A549 treated with AZD2906 at 1 μM for 4 hours (cell line): ENCODE measurements at places on chromosomes 2 and 18. TPM values are rescaled to one million over a fixed set of nuclear protein-coding genes. Genes with fewer than 3 reads are reported as not detected.

Gene HOXD13
- total RNA-seq: 0.07 to 0.27 TPM (median 0.18 TPM) in 5 replicates

Gene DIPK1C
- not detected in 5 replicates for total RNA-seq

Gene MYCN
- 0.03 TPM in 3 of 5 replicates, not detected in the others for total RNA-seq

Gene ATG16L1
- total RNA-seq: 34.7 to 37.8 TPM (median 36.4 TPM) in 5 replicates

Gene SKA1
- total RNA-seq: 10.0 to 14.8 TPM (median 10.6 TPM) in 5 replicates

Gene NYAP2
- 0.02 TPM in 2 of 5 replicates, not detected in the others for total RNA-seq

Gene LAMA3
- total RNA-seq: 47.1 to 67.6 TPM (median 63.5 TPM) in 5 replicates

Gene NTSR2
- total RNA-seq: 0.05 to 0.08 TPM in 2 of 5 replicates, not detected in the others

Gene SCYGR4
- not detected in 5 replicates for total RNA-seq

Gene ATP6V1B1
- total RNA-seq: 1.3 to 2.3 TPM (median 1.7 TPM) in 5 replicates

Gene ZNF804A
- not detected in 5 replicates for total RNA-seq

Gene EGR4
- 0.19 to 0.32 TPM (median 0.25 TPM) in 5 replicates for total RNA-seq

Gene MARCO
- 0.06 to 0.21 TPM (median 0.16 TPM) in 4 of 5 replicates, not detected in the other for total RNA-seq

Gene PFN4
- 1.4 to 2.5 TPM (median 1.7 TPM) in 5 replicates for total RNA-seq

Gene MSTN
- not detected in 5 replicates for total RNA-seq

Gene OTOS
- 0.20 TPM in 1 of 5 replicates, not detected in the others for total RNA-seq

Gene RSAD2
- total RNA-seq: 0.13 to 0.25 TPM (median 0.22 TPM) in 5 replicates

Gene MYL1
- total RNA-seq: not detected in 5 replicates

Gene PKP4
- total RNA-seq: 21.5 to 28.1 TPM (median 24.6 TPM) in 5 replicates

Gene VWA3B
- 0.09 to 0.14 TPM (median 0.12 TPM) in 3 of 5 replicates, not detected in the others for total RNA-seq

Gene DCAF17
- 7.7 to 10.2 TPM (median 9.3 TPM) in 5 replicates for total RNA-seq

Gene CYP26B1
- 13.4 to 16.1 TPM (median 15.2 TPM) in 5 replicates for total RNA-seq

Gene IL1RL1
- total RNA-seq: 0.80 to 1.4 TPM (median 1.2 TPM) in 5 replicates

Gene TXNDC2
- 0.06 to 0.41 TPM (median 0.08 TPM) in 5 replicates for total RNA-seq

Gene DSG2
- 43.1 to 72.3 TPM (median 59.6 TPM) in 5 replicates for total RNA-seq

Gene ZBTB7C
- total RNA-seq: 0.14 to 0.29 TPM (median 0.19 TPM) in 5 replicates

Gene LOXHD1
- not detected in 5 replicates for total RNA-seq

Gene KCNJ3
- total RNA-seq: not detected in 5 replicates

Gene CABYR
- total RNA-seq: 13.5 to 19.7 TPM (median 14.1 TPM) in 5 replicates

Gene RBM44
- total RNA-seq: 0.10 to 0.23 TPM (median 0.16 TPM) in 5 replicates

Gene FZD7
- 5.9 to 6.7 TPM (median 6.4 TPM) in 5 replicates for total RNA-seq

Gene LIMS3
- total RNA-seq: not detected in 5 replicates

Gene CHPF
- 18.6 to 32.1 TPM (median 31.6 TPM) in 5 replicates for total RNA-seq

Gene DIS3L2
- total RNA-seq: 11.0 to 13.2 TPM (median 12.0 TPM) in 5 replicates

Gene PAIP2B
- 0.20 to 0.27 TPM (median 0.23 TPM) in 5 replicates for total RNA-seq

Gene HTR2B
- 0.03 TPM in 2 of 5 replicates, not detected in the others for total RNA-seq
